NCI-H2029 (cell line): ENCODE measurements at places on chromosomes 6 and 20.
A peak's percentile ranks its signal among the peaks of the same experiment; 100 is the strongest.

- DNase-seq, result no peak
Observed at GRCh38 chr6:12621754-12622153, 94.8 kb upstream of the PHACTR1 start.

GRCh38 chr6:151154418-151154817 lies 85.3 kb upstream of the AKAP12 start:
- DNase-seq, result no peak

GRCh38 chr6:135073217-135073616 lies 18.6 kb upstream of the HBS1L start:
- no peak for DNase-seq

GRCh38 chr6:26390531-26390930 lies 7.6 kb downstream of the BTN2A2 start:
- no peak for DNase-seq

DNA sequence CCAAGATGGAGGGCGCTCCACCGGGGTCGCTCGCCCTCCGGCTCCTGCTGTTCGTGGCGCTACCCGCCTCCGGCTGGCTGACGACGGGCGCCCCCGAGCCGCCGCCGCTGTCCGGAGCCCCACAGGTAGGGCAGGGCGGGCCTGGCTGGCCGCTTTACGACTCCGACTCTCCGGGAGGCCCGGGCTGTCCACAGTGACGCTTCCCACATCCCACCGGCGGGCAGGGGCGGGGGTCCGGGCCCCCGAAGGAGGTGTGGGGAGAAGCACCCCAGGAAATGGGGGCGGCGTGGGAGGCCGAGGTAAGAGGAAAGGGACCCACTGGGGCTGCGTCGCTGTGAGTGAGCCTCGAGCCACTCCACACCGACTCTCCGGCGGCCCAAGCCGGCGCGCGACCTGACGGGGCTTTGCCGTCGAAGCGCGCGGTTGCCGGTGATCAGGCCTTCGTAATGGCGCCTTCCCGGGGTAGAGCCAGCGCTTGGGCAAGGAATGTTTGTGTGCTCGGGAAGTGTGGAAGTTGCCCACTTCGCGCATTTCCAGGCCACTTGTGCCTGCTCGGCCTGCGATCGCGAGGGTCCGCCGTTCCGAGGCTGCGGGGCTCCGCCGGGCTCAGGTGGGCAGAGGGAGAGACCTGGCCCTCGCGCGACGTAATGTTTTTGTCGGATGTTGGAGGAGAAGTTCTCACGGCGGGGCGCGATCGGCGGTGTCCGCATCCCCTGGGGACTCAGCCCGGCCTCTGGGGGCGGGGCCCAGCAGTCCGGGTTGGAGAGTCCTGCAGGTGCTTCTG lies 427 bp downstream of the GINM1 start:
- DNase-seq, result peak; percentile 5

DNA sequence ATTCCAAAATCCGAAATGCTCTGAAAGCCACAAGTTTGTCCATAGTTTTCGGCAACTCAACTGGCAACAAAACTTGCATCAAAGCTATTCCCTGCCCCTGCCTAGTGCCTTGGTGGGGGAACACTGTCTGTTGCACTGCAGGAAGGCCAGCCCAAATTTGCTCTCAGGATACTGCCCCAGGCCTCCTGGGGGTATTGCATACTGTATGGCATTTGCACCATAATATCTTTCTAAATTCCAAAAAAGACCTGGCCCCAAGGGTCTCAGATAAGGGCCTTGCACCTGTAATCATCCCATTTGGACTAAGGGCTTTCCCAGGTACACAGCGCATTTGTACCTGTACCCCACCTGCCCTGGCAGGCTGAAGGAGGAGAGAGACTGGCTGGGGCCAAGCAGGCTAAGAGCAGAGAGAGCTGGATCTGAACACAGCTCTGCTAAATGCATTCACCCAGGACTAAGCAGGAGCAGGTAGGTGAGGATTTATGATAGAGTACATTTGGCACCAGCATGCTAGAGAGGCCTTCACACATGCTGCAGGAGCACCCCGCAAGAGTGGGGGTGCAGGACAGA lies 4.0 kb upstream of the GRM4 start:
- no peak for DNase-seq

GRCh38 chr6:72595812-72596211 lies 26.1 kb upstream of the KCNQ5 start:
- no peak for DNase-seq

DNA sequence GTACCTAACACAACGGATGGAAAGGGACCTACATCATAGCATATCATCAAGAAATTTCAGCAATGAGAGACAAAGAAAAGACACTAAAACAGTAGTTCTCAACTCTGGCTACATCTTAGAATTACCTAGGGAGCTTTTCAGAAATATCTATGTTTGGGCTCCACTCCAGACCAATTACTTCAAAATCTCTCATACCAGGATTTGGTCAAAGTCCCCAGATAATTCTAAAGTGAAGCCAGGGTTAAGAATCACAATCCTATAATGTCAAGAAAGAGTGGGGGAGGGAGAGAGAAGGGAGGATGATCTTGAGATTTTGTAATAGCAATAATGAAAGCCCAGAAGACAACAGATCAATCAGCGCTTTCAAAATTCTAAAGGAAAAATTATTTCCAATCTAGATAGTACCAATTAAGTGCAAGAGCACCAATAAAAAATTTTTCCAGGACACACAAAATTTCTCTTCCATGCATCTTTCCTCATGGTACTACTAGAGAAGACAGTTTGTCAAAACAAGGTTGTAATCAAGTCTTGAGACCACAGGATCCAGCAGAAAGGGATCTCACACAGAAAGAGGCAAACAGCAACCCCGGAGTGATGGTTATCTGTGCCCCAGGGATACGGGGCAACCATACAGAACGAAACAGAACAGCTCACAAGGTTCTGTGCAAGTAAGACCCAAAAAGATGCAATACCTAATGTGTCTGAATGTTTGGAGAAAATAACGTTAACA lies 152.9 kb upstream of the DST start:
- no peak for DNase-seq

- DNase-seq, result no peak
Observed at GRCh38 chr6:108660251-108660650, 99.5 kb downstream of the FOXO3 start.

- DNase-seq, result no peak
Observed at GRCh38 chr6:47446669-47447330, 30.8 kb upstream of the CD2AP start.

DNA sequence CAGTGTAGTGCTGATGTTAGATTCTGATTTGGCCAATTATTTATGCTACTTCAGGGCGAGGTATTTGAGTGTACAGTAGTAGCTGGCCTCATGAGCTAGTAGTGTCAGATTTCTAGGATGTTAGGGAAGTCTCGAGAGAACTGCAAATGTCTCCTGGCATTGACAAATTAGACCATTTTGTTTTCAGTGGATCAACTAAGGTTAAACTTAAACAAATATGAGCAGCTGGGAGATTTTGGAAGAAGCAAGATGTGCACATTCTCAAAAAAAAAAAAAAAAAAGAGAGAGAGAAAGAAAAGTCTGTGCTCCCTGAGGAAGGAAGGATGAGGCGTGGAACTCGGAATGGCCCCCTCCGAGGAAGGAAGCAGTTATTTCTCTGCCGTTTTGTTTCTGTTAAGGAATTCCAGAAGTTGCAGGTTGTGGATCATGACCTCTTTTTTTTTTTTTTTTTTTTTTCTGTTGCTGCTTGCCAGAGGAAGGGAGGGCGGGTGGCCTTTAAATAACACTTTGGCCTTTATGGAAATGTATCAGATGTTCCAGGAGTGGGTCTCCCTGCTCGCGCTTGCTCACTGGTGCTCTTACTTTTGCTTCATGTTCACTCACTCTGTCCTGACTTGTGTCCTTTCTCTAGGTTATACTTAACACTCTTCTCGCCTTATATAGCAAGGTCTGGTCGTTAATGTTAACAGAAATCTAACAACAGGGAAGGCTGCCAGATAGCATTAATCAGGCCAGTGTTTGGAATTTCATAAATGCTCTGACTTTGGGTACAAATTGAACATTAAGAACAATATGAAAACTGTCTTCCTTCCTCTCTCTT lies 124.4 kb downstream of the TCP11 start:
- no peak for DNase-seq

DNA sequence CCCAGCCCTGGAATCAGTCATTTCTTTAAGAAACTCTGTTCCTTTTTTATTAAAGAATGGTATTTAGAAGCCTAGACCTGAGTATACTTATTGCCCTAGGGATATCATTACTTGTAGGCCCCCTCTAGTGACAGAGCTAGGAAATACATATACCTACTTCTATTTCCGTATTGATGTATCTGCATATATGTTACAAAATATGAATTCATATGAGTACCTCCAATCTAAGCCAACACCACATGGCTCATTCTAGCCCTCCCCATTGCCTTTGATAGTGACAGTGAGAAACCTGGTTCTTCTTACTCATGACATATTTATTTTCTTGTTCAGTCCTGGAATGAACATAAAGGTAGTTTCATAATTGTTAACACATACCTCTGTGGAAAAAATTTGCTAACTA lies 137.2 kb downstream of the FARS2 start:
- DNase-seq, result peak; percentile 54

DNA sequence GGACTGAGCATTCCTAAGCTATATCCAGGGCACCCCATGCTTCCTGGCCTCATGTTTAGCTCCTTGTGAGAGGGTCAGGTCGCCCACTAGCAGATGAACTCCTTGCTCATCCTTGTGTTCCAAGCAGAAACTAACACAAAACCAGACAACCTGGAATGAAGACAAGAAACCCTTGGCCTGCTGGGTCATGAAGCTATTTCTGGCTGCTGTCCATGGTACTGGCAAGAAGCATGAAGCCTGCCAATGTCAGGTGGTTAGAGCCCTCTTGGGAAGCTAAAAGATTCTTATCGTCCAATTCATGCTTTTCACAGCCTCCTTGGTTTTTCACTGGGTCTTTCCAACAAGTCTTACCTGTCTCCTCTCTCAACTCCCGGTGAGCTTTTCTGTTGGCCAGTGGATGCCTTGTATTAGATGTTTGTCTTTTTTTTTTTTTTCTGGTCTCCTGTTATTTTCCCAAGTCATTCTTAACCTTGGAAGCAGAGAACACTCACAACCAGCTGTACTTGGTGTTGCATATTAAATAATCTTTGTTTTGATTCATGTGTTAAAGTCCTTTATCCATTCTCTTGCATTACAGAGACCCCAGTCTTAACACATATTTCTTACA lies 180.3 kb downstream of the ANKRD60 start:
- no peak for DNase-seq

DNA sequence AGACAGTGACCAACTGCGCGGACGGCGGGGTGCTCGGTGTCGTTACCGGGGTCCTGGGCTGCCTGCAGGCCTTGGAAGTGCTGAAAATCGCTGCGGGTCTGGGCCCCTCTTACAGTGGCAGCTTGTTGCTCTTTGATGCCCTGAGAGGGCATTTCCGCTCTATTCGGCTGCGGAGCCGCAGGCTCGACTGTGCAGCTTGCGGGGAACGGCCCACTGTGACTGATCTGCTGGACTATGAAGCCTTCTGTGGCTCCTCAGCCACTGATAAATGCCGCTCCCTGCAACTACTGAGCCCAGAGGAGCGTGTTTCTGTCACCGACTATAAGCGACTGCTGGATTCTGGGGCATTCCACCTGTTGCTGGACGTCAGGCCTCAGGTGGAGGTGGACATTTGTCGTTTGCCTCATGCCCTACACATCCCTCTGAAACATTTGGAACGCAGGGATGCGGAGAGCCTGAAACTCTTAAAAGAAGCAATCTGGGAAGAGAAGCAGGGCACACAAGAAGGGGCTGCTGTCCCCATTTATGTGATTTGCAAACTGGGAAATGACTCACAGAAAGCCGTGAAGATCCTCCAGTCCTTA lies 1.0 kb downstream of the MOCS3 start:
- no peak for DNase-seq

GRCh38 chr6:140193269-140193668 lies 818.8 kb upstream of the CITED2 start:
- no peak for DNase-seq

GRCh38 chr6:111573892-111574797 lies 31.5 kb downstream of the TRAF3IP2 start:
- DNase-seq, result peak; percentile 92

DNA sequence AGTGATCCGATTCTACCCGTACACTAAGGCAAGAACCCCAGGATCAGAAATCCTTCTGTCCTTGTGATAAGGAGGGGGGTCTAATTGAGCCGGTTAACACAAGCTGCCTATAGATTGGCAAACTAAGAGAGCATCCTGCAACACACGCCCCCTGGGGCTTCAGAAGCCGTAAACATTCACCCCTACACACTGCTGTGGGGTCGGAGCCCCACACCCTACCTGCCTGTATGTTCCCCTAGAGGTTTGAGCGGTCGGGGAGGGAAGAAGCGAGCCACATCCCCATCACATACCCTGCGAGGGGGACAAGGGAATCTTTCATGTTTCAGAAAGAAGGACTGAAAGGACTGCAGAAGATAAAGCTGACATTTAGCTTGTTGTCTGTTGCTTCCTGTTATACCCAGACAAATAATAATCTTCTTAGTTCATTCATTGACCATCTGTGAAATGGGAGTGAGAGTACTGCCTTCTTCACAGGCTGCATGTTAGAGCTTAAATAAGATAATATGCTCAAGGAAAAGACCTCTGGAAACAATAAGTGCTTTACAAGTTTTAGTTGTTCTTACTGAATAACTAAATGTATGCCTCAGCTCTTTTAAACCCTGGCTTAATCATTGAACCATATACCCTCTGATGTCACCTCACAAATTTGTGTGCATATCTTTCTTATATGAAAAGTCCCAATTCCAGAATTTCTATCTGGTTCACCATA lies 74.2 kb upstream of the RNF217 start:
- DNase-seq, result no peak

DNA sequence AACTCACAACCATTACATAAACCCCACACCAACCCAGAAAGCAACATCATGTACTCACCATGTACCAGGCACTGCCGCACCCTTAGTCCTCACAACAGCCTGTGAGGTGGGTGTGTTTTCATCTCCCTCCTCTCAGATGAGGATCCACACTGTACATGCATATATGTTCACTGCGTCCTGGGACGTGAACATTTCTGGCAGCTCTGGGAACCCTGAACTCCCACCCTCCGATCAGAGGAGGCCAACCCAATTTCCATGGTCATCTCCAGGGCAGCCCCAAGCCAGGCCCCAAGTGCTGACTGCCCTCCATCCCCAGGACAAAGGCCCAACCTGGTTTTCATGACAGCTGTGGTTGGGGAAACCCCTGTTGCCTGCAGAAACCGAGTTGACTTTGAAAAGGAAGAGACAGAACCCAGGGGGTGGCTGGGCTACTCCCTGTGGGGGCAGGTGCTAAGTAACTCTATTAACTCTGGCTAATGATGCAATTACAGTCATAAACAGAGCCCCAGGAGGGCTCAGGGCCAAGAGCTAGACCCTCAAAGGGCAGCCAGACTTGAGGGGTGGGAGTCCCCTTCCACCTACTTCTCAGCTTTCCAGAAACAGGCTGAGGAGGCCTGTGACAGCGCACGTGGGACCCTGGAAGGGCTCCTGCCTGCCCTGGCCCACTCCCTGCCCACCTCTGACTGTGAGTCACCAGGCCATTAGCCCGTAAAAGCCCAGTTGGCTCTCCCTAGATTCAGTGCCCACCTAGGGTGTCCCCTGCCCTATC lies 2.6 kb downstream of the TFEB start:
- DNase-seq, result no peak

GRCh38 chr6:21098744-21099143 lies 494.8 kb upstream of the SOX4 start:
- DNase-seq, result no peak

- no peak for DNase-seq
Observed at GRCh38 chr6:106613590-106613989, 15.7 kb downstream of the RTN4IP1 start.
